Effector CD4-positive, alpha-beta T cell (primary cell): ENCODE measurements at places on chromosomes 3 and 15.
A peak's percentile ranks its signal among the peaks of the same experiment; 100 is the strongest.

DNA sequence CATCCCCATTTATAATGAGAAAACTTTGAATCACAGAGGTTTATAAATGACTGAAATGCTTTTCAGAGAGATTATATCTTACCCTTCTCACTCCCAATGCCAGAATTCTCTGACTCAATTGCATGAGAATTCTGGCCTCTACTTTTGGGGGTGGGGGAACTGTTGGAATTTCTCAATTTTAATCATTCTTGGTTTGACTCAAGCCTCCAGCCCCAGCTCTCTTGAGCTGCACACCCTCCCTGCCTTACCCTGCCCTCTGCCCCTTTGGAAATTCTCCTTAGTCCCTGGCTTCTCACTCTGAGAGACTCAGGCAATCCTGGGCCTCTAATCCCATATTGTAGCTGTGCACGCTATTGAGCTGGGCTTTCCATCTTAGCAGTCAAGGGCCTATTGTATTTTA is 44.2 kb downstream of the ZNF589 start:
- DNase-seq, result no peak

DNA sequence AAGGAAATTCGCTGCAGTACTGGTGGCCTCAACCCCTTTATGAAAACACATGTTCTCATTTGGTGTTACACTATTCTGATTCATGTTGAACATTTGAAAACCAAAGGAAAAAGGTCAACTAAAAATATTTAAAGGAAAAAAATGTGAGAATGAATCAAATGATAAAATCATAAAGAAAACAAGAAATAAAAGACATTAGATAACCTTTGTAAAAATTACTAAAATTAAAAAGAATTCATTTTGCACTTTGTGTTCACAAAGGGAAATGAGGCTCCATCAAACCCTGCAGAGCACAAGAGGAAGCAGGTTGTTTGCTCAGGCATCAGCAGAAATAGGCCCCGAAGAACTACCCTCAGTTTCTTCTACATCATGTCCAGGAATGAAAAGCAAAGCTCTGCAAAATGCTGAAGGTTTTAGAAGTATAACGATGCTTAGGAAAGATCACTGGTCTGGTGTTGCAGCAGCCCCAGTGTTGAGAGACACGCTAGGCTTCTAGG is 41.2 kb downstream of the MAP4 start:
- no peak for DNase-seq

DNA sequence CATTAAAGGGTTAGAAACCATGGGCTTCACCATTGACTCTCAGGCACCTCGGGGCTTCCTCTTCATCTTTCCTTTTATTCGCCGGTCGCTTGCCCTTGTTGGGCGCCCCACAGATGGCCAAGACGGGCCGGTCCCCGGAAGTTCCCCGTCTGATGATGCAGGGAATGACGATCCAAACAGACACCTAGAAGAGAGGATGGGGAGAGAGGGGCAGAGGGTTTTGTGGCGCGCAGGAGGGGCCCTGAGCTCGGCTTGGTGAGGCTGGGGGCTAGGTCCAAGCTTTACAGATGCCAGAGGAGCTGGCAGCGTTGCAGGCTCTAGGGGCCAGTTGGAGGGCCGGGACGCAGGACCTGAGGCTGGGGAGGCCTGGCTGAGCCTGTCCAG is 532 bp upstream of the ESYT3 start:
- DNase-seq, result no peak

GRCh38 chr3:20095470-20095869 is 55.2 kb downstream of the KAT2B start:
- no peak for DNase-seq

DNA sequence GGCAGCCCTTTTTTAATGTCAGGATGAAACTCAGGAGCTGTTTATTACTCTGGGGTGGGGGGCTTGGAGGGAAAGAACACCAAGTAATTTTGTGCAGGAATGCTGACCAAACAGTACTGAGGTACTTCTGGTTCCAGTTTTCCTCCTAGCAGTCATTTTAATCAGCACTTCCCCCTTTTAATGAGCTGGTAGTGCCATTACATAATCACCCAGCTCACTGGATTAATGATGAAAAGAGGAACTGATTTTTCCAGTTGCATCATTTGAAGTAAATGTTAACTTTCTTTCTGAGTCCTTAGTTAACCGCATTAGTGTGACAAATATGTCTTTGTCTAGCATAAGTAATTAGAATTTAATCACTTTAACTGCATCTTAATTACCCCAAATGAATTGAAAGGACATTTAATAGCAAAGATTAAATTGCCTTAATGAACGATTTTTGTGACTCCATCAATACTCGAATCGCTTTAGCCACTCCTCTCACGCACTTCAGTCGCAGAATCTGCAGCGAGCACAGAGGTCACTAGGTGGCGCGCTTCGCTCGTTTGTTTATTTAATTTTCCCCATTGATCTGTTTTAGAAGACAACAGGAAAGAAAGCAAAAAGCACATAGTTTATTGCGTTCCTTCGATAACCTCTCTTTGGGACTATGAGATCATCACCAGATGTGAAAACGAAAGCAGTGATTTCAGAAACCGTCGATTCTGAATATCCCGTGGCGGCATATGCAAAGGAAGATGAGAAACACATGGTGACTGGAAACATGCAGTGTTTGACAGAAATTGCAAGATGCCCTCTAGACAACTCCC is 9.8 kb downstream of the ONECUT1 start:
- peak; percentile 54 for DNase-seq

DNA sequence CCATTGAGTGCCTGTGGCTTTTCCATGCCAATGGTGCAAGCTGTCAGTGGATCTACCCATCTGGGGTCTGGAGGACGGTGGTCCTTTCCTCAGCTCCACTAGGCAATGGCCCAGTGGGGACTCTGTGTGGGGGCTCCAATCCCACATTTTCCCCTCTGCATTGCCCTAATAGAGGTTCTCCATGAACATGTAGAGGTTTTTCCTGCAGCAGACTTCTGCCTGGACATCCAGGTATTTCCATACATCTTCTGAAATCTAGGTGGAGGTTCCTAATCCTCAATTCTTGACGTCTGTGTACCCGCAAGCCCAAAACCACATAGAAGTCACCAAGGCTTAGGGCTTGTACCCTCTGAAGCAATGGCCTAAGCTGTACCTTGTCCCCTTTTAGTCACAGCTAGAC is 703.1 kb downstream of the MCTP2 start:
- no peak for DNase-seq

DNA sequence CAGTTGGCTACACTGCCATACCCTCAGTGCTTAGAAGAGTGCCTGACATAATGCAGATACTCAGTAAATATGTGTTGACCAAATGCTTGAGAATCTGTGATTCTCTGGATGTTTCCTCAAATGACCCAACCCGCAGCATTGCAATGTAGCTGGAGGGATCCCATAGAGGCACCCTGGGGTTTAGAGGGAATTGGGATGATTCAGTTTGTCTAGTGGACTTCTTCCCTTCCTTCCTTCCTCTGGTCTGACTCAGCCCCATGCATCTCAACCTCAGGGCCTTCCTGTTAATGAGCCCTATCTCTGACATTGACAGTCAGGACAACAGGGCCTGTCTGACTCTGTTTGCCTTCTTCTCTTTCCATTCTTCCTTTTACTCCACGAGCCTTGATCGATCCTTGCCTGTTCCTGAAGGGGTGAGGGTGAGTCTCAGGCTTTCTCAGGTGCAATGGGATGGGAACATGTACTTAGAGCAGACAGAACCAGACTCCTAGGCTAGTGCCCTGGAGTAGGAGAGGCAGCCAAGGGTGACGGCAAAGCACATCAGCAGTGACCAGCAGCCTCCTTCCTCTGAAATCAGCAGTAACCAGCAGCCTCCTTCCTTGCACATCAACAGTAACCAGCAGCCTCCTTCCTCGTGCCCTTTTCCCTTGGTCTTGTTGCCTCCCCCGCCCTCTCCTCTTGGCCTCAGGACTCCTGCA is 78.2 kb downstream of the DGKG start:
- DNase-seq, result no peak

GRCh38 chr3:80697291-80697690 is 929.5 kb upstream of the ROBO1 start:
- no peak for DNase-seq

- no peak for DNase-seq
Measured at GRCh38 chr3:76063019-76063418, 277.7 kb upstream of the ZNF717 start.

GRCh38 chr3:20700714-20701113 is 514.7 kb upstream of the SGO1 start:
- no peak for DNase-seq

DNA sequence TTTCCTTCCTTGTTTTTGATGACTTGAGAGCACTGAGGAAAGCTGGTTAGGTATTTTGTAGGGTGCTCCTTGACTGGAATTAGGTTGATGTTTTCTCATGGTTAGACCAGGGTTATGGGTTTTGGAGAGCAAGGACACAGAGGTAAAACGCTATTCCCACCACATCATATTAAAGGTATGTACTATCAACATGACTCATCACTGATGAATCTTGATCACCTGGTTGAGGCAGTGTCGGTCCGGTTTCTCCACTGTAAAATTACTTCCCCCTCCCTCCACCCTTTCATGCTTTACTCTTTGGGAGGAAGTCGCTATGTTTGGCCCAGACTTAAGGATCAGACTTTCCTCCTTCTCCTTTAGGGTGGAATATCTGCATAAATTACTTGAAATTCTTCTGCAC is 201.6 kb downstream of the EDEM1 start:
- no peak for DNase-seq

DNA sequence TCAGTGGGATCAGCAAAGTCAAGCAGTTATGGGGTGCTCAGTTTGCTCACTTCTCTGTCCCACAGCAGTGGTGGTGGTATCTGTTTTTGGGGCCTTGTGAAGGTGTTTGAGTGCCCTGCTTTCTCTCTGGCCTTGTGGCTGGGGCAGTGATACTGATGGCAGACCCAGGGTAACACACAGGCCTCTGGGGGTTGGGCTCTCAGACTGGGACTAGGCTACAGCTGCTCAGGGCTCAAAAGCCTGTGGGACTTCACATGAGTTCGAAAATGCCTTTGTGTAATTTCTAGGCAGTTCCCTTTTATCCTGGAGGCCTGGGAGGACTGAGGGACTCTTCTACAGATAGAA is 75.3 kb downstream of the STXBP5L start:
- no peak for DNase-seq

GRCh38 chr3:118943597-118943996 is 91.0 kb downstream of the IGSF11 start:
- no peak for DNase-seq

DNA sequence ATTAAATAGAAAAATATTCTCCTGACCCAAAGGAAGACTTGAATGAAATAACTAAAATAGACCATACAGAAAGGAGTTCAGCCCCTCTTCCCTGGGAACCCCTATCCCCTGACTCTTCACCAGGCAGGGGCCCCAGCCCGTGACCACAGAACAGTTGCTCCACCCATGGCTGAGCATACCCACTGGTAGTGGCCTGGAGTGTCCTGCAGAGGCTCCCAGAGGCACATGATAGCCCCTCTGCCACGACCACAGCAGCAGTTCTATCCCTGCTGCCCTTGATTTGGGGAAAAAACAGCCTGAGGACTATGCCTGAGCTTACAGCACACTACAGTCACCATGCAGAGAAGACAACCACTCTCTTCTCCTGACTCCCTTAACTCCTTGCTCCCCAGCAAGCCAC is 31.8 kb downstream of the TTC14 start:
- DNase-seq, result no peak
